ENCODE measurements at places on chromosomes 6 and 20. TPM values are rescaled to one million over a fixed set of nuclear protein-coding genes. Genes with fewer than 3 reads are reported as not detected.

DNA sequence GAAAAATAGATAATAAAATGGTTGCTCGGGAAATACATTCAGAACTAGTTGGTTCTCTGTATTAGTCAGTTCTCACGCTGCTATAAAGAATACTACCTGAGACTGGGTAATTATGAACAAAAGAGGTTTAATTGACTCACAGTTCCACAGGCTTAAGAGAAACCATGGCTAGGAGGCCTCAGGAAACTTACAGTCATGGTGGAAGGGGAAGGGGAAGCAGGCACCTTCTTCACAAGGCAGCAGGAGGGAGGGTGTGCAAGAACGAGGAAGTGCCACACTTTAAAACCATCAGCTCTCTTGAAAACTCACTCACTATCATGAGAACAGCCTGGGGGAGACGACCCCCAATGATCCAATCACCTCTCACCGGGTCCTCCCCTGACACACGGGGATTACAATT, 24.2 kb upstream of the SNX9 start:
- no peak for DNase-seq

GRCh38 chr6:113172531-113172966, 684.6 kb upstream of the MARCKS start:
- no peak for DNase-seq

DNA sequence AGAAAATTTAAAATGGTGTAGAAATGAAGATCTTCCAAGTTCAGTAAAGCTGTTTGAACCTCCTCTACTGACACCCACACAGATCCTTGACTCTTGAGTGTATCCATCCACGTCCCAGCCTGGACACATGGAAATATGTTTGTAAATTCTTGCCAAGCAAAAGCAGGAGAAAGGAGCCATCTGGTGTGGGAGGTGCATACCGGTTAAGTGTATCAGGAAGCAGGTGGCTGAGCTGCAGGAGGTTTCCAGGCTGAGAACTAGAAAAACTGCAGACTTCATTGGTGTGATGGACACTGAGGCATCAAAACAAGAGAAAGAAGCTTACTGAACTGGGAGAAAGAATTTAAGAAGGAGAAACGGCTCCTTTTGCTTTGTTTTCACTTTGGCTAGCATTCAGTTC, 229.9 kb upstream of the GRIK2 start:
- DNase-seq, result no peak

GRCh38 chr20:36856691-36857635, 19.0 kb upstream of the TLDC2 start:
- DNase-seq, result no peak

GRCh38 chr6:16972535-16972934, 129.3 kb upstream of the STMND1 start:
- no peak for DNase-seq

- DNase-seq, result no peak
Measured at GRCh38 chr6:7152462-7152861, 44.7 kb downstream of the RREB1 start.

DNA sequence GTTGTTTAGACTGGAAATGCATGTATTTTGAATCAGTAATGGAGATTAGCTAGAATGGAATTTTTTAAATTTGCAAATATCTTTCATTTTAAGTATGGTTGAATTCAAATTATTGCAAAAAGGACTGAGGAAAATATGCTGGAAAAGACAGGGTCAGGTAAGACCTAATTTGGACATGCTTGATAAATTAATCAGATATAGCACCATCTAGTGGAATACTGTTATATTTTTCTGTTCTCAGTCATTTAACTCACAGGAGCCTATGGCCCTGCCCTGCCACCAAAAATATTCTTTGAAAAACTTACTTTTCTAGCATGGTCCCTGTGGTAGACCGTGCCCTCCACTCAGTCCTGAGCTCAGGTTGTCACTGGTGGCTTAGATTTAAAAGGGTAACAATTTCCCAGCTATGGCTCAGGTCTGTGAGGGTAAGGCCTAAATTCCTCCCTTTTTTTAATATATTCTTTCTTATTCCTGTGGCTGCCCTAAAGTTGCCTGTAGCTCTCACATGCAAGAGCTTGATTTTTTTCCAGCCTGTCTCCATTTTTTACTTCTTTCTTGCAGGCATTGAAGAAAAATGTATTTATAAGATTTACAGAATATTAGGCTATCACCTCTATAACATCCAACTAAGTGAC, 25.3 kb upstream of the KIAA1586 start:
- no peak for DNase-seq

DNA sequence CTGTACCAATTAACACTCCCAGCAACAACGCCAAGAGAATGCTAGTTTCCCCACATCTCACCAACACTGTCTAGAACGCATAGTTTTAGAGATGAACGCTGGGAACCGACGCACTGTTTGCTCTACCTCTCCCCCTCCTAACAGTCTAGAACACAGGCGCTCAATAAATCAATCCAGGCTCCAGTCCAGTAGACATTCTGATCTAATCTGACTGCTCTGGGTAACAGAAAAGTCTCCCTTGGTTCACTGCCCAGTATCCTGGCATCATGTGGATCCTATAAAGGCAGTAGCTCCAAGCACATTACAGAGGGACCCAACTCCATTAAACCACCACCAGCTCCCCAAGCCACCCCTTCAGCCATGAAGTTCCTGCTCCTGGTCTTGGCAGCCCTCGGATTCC, at the start of gene DEFB132:
TSS of gene DEFB132 (plus strand) at position 306 of the 400 bp plus-strand sequence. CDS start at position 361, 55 bp downstream.
- no peak for DNase-seq

GRCh38 chr6:34556031-34556471, at the start of gene SPDEF:
Gene SPDEF, minus strand, starts transcription at chr6:34556329. Its CDS starts 11,874 bp downstream, at chr6:34544455.
- DNase-seq, result no peak

- no peak for DNase-seq
Measured at GRCh38 chr6:161922631-161923119, 648.8 kb upstream of the AGPAT4 start.

DNA sequence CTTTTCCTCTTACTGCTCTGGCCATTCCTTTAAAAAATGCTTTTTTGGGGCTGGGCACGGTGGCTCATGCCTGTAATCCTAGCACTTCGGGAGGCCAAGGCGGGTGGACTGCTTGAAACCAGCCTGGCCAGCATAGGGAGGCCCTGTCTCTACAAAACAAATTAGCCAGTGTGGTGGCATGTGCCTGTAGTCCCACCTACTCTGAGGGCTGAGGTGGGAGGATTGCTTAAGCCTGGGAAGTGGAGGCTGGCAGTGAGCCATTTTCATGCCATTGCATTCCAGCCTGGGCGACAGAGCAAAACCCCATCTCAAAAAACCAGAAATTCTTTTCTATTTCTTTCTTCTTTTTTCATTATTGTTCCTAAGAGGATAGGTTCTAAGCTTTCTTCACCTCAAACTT, 36.9 kb upstream of the RNF144B start:
- no peak for DNase-seq

GRCh38 chr6:64467656-64468055, 832.1 kb downstream of the PHF3 start:
- DNase-seq, result no peak

- no peak for DNase-seq
Measured at GRCh38 chr6:64040113-64040512, 404.5 kb downstream of the PHF3 start.

- DNase-seq, result no peak
Measured at GRCh38 chr6:26161322-26161721, 74.1 kb downstream of the HFE start.

DNA sequence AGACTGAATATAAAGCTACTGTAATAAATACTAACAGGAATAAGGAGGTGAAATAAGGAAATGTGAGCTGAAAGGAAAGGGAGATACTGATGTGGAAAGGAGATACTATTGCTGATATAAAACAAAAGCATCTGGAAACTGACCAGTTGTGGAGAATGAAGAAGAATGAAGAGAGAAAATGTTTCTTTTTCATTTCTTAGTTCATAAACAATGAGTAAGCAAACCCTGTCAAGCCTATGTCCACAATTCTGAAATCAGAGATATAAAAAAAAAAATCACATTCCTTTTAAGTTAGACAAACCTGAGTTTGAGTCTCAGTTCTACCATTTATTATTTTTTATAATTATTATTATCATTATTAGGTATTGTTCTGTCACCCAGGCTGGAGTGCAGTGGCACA, 121.6 kb upstream of the GJE1 start:
- DNase-seq, result no peak

DNA sequence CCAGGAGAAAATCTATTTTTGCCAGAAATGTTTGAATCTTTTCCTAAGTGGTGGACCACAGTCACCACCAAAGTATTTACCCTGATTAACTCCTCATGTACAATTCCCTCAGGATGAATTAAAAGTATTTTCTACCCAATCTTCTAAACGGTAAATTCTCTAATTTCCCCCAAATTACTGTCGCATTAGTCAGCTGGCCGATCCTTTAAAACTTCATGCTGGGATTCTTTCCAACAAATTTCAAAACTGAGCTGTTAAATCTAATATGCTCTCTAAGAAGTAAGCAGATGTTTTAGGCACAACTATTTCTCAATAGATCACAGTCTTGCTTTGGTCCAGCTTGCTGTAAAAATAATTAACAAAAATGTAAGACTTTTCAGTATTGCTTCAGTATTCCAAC, 447.2 kb downstream of the FRK start:
- no peak for DNase-seq

GRCh38 chr20:2729791-2730190, 37.2 kb downstream of the EBF4 start:
- DNase-seq, result no peak

DNA sequence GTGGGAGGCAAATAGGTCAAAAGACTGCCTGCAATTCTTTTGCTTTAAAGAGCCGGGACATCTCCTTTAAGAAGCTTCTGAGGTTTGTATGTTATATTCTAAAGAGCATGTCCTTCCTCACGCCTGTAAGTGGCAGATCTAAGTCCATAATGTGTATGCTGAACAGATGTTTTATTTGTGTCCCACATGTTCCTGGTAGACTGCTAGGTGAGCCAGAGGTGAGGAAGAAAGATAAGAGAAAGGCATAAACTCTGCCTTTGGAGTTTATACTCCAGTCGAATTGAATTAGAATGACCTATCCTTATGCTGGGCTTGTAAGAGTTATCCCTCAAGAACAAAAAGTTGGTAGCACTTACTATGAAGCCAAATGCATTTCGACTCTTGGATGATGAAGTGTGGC, 27.2 kb upstream of the ADGRG6 start:
- DNase-seq, result no peak

DNA sequence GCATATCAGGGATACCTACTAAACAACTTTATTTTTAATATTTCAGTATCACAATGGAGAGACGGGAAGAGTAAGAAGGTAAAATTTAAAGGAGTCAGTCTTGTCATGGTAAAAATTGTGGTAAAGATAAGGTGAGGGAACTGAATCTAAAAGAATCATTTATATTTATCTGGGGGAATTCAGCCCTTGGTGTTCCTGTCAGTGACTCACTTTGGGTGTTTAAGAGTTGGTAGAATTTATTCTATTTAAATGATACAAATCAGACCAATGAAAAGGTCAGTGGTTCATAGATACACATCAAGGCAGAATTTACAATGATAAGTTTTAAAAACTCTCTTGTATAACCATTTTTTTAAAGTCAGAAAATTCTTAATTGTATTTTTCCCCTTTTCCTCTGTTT, 164.4 kb downstream of the CDKAL1 start:
- no peak for DNase-seq

- DNase-seq, result no peak
Measured at GRCh38 chr20:35093267-35093884, 769 bp upstream of the TRPC4AP start.

- no peak for DNase-seq
Measured at GRCh38 chr20:47951521-47951971, 166.3 kb upstream of the SULF2 start.

- no peak for DNase-seq
Measured at GRCh38 chr6:160129881-160130615, 8.4 kb downstream of the SLC22A1 start.

GRCh38 chr6:139373154-139373927, 1.1 kb downstream of the CITED2 start:
- DNase-seq, result no peak

GRCh38 chr6:169008641-169009257, 244.9 kb downstream of the THBS2 start:
- DNase-seq, result no peak

DNA sequence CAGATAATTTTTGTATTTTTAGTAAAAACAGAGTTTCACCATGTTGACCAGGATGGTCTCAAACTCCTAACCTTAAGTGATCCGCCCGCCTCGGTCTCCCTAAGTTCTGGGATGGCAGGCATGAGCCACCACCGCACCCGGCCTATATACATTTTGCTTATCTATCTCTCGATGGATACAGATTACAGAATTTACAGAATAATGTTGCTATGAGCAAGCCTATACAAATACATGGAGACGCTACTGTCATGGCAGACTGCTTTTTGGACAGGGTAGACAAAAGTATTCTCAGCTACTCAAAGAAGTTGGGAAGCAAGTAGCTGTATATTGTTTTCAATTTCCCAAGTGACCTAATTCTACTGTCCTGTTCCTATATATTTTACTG, 1.6 kb downstream of the HSPA1L start:
- DNase-seq, result no peak

GRCh38 chr6:16907991-16908390, 146.7 kb upstream of the ATXN1 start:
- DNase-seq, result no peak

DNA sequence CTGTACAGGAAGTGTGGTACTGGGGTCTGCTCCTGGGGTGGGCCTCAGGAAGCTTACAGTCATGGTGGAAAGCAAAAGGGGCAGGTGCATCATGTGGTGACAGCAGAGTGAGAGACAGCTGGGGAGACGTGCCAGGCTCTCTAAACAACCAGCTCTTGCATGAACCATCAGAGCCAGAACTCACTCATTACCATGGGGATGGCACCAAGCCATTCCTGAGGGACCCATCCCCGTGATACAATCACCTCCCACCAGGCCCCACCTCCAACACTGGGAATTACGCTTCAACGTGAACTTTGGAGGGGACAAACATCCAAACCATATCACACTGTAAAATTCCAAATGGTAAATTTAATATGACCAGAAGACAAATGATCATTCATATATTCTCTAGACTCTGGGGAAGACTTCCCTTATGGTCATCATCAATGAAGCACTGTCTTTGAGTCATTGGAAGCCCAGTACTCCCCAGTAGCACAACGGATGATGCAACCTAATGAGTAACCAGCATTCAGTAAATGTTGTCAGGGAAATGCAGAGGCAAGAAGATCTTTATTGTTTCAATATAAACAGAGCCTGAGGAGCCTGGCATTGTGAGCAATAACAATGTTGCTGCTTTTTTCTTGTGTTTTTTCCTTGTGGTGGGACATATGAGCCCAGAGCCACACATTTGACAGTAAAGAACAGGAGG, 48.2 kb upstream of the RALY start:
- no peak for DNase-seq

The COL9A1 gene
- not detected for total RNA-seq

The ADTRP gene
- 0.31 TPM for total RNA-seq

The ARFGEF3 gene
- total RNA-seq, result 4.3 TPM

The SYTL3 gene
- total RNA-seq, result 16.3 TPM

The RUNX2 gene
- 0.69 TPM for total RNA-seq

The WFDC12 gene
- not detected for total RNA-seq

The FAM83B gene
- 0.37 TPM for total RNA-seq

The KIF3B gene
- total RNA-seq, result 19.9 TPM

The SMIM29 gene
- total RNA-seq, result 11.8 TPM

The DCDC2 gene
- total RNA-seq, result not detected

The SAPCD1 gene
- total RNA-seq, result not detected

The KHDC1L gene
- total RNA-seq, result not detected

Data from omental fat pad (tissue), 4 donors.